ENCODE measurements at places on chromosomes 1 and 21. TPM values are rescaled to one million over a fixed set of nuclear protein-coding genes. Genes with fewer than 3 reads are reported as not detected.

DNA sequence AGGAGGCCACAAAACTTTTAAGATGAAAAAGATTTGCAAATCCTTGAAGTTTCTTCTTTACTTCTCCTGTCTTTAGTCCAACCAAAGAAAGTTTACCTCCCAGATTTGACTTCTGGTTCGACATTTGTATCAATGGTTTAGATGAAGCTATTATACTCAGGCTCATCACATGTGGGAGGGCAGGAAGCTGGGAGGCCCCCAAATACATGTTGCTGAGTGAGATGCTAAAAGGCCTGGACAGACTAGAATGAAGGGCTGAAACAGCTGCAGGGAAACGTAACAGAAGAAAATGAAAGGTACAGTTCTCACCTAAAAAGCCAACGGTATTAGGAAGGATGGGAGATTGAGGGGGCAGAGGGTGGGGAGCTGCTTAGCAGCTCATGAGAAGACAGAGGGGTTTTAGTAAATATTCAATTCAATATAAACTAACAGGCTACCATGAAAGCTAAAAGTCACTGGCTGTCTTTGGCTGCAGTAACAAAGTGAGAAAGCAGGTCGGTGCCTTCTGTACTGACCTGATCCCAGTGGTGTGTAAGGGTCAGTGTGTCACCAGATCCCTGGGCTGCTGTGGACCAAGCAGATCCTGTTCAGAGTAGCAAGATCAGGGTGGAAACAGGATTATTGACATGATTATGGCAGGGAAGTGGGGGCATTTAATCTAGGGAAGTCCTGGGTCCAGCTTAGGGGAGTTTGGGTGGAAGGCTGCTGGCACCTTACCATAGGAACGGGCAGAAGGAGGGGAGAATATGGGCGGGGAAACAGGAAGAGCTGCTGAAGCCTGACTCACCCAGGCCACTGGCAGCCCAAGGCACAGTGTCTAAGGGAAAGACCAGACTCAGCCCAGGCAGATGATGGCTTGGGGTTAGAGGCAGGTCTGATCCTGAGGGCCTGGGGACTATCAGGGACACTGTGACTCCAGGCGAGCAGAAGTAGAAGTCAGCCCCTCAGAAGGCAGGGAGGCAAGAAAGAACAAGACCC, 60.4 kb downstream of the KCNN3 start:
- H3K27me3 ChIP-seq = no peaks in the 10 kb centered on the region
- DNase-seq = no peak
- H3K36me3 ChIP-seq = no peaks in the 10 kb centered on the region
- H3K4me1 ChIP-seq = no peaks in the 10 kb centered on the region
- H3K4me3 ChIP-seq = no peak overlapping the region

NCAM2 gene
- 3.6 TPM for total RNA-seq

RNU1-3 gene
- total RNA-seq = under 0.01 TPM

ETNK2 gene
- 66.1 TPM for total RNA-seq

GRCh38 chr1:41639332-41639936, 155.0 kb upstream of the EDN2 start:
- no peaks in the 10 kb centered on the region for H3K36me3 ChIP-seq
- no peak overlapping the region for H3K27ac ChIP-seq
- H3K27me3 ChIP-seq = no peaks in the 10 kb centered on the region
- no peak for DNase-seq

DNA sequence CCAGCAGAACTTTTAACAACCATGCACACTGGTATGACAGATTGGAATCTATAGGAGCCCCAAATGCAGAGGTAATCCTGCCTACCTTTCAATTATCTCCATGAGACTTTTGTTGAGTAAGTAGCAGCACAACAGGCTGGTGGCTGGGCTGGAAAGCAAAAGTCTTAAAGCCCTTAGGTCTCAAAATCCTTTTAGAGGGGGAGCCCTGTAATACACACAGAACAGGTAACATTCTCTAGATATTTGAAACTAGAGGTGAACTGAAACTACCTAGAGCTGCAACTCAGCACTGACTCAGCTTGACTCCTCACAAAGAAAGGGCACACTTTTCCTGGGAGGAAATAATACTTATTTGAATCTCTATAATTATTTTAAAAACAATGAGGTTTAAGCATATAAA, 71.5 kb downstream of the CLCA4 start:
- H3K4me3 ChIP-seq = no peak overlapping the region
- H3K4me1 ChIP-seq = no peaks in the 10 kb centered on the region
- H3K27me3 ChIP-seq = no peaks in the 10 kb centered on the region
- H3K27ac ChIP-seq = no peak overlapping the region

DNA sequence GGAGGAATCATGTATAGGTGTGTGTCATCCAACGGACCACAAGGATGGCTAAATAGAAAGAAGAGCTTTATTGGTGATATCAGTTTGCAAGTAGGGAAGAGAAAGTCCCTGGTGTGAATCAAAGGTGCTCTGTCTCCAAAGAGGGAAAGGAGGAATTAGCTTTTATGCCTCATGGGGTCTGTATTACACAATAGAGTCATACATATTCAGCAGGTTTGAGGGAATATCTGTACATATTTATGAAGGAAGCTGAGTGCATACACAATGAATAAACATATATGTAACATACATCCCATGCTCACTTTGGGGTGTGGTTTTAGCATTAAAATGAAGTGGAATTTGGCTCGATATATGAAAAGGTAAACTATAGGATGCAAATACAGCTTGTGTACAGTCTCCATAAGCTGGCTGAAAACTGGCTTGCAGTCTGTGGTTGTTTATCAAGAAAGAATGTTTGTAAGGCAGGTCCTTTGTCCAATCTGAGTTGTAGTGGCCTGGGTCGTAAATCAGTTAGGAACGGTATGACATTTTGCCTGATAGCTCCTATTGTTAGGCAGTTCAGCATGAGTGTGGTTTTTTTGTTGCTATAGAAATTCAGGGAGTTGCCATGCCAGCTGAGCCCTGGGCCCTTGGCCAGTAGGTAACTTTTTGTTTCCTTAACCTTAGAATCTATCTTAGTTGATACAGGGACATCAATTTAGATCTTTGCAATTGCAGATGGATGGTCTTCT, 198.0 kb upstream of the ZP4 start:
- H3K4me3 ChIP-seq = no peak overlapping the region
- no peak for DNase-seq
- no peaks in the 10 kb centered on the region for H3K36me3 ChIP-seq
- H3K27me3 ChIP-seq = no peaks in the 10 kb centered on the region

CAPN8 gene
- total RNA-seq = 83.9 TPM

DNA sequence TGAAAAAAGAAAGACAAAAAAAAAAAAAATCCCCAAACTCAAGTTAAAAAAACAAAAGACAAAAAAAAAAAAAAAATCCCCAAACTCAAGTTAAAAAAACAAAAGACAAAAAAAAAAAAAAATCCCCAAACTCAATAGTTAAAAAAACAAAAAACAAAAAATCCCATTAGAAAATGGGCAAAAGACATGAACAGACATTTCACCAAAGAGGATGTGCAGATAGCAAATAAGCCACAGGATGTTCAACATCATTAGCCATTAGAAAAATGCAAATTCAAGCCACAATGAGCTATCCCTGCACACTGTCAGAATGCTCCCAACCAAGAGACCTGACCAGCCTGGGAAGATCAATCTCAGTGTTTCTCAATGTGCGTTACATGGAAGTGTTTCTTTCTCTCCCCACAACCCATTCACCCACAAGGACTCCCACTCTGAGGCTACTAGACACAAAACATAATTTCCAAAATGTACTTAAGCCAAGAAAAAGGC, 33.9 kb downstream of the MRAP start:
- no peak for DNase-seq
- H3K27me3 ChIP-seq = no peaks in the 10 kb centered on the region
- H3K4me3 ChIP-seq = no peak overlapping the region
- peaks cover 14% of the 10 kb centered on the region for H3K36me3 ChIP-seq
- H3K4me1 ChIP-seq = no peaks in the 10 kb centered on the region

Measured in breast epithelium (tissue), 4 donors.